Heart left ventricle (tissue), 16 donors: ENCODE measurements at places on chromosomes 6 and 20. TPM values are rescaled to one million over a fixed set of nuclear protein-coding genes. Genes with fewer than 3 reads are reported as not detected.

- no peak within 1 kb of the TSS for H3K27ac ChIP-seq
- no peak for DNase-seq
- no peaks in the 10 kb centered on the region for H3K36me3 ChIP-seq
- no peak within 1 kb of the TSS for H3K4me3 ChIP-seq
- H3K4me1 ChIP-seq, result no peaks in the 10 kb centered on the region
- no peaks in the 10 kb centered on the region for H3K27me3 ChIP-seq
These were observed at the start of gene BANF2 for GRCh38 chr20:17699931-17700351. BANF2 (plus strand) TSS chr20:17699966; CDS start chr20:17725026, 25,060 bp downstream.

GRCh38 chr6:131250122-131250521, 114.9 kb downstream of the AKAP7 start:
- no peaks in the 10 kb centered on the region for H3K27me3 ChIP-seq
- H3K36me3 ChIP-seq, result no peaks in the 10 kb centered on the region
- peak; percentile 68 for DNase-seq
- H3K4me1 ChIP-seq, result peaks cover 4% of the 10 kb centered on the region
- H3K4me3 ChIP-seq, result peak overlapping the region; percentile 55

CYP39A1 gene
- 7.6 TPM for total RNA-seq

SLC12A5 gene
- total RNA-seq, result 1.2 TPM

DPPA5 gene
- total RNA-seq, result not detected
